ENCODE measurements at places on chromosomes 2 and 18.

GRCh38 chr18:9321736-9322135 lies 12.8 kb upstream of the TWSG1 start:
- no peak for DNase-seq

- no peak for DNase-seq
Observed at GRCh38 chr2:24842081-24843050, 49.1 kb downstream of the CENPO start.

DNA sequence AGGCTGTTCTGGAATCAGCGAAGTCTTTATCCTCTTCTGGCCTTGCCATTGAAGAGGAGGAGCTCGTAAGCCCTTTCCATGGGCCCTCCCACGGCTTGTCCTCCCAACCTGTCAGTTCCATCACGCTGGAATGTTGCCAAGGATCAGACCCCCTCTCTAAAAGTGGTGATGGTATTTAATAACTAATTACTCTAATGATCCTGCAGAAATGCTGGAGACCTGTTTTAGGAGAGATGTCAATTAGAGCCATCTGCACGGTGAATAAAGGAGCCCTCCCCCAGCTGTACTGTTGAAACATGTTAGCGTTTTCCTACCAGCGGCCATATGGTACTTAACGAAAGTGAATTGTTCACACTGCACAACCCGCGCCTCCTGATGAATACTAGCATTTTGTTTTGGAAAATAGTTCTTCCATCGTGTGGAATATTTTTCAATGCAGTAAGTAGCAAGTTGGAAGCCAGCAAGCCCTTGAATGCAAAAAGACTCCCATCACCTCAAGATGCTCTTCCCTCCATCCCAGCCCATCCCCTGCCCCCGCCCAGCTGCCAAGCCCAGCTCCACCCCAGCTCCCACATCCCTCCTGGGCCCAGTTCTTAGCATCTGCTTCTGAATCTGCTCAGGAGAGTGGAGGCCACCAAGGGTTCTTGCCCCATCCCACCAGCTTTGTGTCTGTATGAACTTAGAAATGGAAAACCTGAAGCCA lies 145.4 kb downstream of the KLHL29 start:
- no peak for DNase-seq

DNA sequence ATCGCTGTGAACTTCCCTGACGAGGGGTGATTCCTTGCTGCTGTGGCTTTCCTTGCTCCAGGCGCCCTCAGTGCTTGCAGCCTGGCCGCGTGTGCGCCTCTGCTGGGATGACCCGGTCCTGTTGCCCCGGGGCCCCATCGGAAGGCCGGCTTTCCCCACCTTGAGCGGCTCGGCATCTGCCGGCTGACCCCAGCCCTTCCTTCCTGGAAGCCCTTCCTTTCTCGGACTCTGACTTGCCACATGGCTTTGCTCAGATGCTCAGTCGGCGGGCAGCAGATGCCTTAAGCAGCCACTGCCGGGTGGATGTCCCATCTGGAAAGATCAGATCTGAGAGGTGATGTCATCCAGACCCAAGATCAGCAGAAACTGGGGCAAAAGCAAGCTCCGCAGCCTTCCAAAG lies 100.5 kb upstream of the ODC1 start:
- no peak for DNase-seq

DNA sequence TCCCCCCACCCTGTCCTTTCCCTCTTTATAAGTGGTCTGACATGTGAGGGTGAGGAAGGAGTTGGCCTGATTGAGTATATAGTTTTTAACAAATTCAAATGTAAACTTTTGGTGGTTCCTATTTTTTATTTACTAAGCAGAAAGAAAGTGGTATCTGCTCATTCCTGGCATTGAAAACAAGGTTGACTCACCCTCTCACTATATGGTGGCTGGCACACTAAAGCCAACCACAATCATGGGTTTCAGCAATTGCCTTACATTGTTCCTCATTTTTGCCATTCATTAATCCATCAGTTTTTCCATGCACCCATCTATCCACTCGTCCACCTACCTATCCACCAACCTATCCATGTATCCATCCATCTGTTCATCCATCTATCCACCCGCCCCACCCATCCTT lies 75.4 kb upstream of the IGFBP5 start:
- no peak for DNase-seq

GRCh38 chr2:55061523-55062344 lies 11.5 kb upstream of the RTN4 start:
- no peak for DNase-seq

- no peak for DNase-seq
Observed at GRCh38 chr2:194539425-194539824, 1117.6 kb upstream of the SLC39A10 start.

- no peak for DNase-seq
Observed at GRCh38 chr2:98433363-98433964, 11.2 kb upstream of the INPP4A start.

DNA sequence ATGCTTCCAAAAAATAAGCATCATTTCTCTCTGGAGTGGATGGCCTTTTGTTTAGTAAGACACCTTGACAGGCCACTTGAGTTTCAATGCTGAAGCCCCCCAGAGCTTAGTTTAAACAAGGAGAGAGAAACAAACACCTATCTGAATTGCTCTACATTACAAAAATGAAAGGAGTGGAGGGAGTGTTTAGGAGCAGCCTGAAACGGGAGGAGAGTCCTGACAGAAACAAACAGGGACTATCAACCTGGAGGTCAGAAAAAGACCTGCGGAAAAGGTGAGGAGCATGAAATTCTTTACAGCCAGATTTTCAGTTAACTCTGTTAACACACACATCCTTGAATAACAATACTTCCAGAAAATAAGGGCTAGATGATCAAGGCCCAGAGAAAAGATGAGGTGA lies 126.2 kb downstream of the NR4A2 start:
- DNase-seq: no peak

- DNase-seq: no peak
Observed at GRCh38 chr2:191038241-191038725, 24.3 kb upstream of the STAT1 start.

- no peak for DNase-seq
Observed at GRCh38 chr2:174807931-174808330, 43.7 kb upstream of the CHRNA1 start.

DNA sequence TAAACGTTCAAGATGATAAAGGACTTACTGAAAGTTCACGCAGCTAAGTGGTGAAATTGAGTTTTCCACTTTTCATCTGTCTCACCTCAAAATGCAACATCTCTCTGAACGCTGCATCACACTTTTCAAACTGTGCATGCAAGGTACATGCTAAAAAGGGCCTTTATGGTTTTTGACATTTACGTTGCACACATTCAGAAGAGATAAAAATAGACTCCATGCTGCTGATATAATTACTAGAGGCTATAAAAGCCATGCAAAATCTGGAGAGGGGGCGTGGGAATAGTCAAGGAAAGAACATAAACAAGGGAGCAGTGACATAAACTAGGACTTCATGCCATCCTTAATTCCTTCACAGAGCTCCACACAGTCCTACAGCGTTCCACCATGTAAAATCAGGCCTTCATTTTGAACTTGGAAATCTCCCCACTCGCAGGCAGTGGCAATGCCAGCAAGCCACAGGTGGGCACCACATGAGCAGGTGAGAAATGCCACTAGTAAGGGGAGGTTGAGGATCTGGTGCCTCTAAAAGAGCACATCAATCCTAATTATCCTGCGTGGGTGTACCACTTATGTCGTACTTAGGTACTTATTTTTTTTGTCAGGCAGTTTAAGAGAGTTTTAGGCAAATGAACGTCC lies 71.4 kb downstream of the ZEB2 start:
- DNase-seq: no peak

GRCh38 chr18:5173646-5174045 lies 23.4 kb downstream of the AKAIN1 start:
- DNase-seq: no peak

DNA sequence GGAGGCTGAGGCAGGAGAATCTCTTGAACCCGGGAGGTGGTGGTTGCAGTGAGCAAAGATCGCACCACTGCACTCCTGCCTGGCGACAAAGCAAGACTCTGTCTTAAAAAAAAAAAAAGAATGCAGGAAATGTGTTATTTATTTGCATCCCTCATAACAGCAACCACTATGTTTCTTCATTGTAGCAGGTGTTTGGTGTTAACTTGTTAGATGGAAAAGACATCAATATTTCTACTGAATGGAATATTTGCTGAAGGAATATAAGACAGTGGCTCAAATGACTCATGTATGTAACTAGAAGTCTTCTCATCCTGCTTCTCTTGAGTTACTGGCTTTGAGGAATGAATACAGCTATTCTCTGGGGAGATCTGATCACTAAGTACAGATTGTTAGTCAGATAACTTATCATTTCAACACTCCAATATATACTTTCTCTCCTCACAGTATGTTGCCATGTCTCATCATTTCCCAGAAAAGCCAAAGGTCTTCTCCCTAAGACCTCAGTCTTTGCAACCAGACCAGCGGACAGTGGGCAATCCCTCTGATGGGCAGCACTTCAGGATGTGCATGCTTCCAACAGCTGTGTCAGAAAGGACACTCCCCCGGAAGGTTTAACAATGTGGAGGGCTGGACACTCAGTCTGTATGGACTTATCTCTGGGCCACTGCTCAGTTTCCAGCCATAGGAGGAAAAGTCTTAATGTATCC lies 104.4 kb upstream of the STK17B start:
- no peak for DNase-seq

DNA sequence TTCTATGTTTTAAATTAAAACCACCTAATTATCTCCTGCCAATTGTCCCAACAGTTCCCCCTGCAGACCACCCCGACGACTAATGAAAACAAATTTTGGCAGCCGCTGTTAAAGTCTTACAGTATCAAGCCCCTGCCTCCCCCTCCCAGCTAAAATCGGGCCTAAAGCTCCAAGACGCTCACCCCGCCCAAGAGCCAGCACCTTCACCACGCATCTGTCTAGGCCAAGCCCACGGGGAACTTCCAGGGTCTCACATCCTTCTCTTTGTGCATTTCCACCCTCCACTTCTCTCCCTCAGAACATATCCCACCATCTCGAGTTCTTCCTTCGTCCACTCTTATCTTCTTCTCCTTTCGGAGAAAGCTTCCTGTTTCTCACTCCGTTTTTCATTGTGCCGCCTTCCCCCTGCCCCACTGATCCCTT lies 445 bp downstream of the PRPF40A start:
- peak; percentile 33 for DNase-seq

DNA sequence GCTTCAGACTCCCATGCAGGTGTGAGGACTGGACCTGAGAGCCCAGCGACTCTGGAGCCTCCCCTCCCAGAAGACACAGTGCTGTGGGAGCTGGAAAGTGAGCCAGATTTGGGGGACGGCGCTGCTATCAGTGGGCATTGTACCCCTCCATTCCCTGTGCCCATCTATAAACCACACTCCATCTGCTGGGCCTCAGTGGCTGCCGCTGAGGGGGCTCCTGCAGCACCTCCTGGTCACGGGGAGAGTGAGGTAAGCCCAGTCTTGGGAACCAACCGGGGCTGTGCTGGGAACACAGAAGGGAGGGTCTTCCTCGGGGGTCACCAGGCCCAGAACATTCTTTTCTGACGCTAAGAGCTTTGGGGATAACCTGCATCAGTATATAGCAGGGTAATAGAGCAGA lies 9.5 kb downstream of the PSD4 start:
- DNase-seq: no peak

GRCh38 chr2:119841550-119841949 lies 81.8 kb downstream of the PTPN4 start:
- DNase-seq: no peak
